ENCODE measurements at places on chromosomes 13 and 19.

GRCh38 chr13:84843368-84843767 lies 955.9 kb downstream of the SLITRK6 start:
- DNase-seq, result no peak

GRCh38 chr19:23409392-23410048 lies 14.2 kb upstream of the ZNF91 start:
- no peak for DNase-seq

DNA sequence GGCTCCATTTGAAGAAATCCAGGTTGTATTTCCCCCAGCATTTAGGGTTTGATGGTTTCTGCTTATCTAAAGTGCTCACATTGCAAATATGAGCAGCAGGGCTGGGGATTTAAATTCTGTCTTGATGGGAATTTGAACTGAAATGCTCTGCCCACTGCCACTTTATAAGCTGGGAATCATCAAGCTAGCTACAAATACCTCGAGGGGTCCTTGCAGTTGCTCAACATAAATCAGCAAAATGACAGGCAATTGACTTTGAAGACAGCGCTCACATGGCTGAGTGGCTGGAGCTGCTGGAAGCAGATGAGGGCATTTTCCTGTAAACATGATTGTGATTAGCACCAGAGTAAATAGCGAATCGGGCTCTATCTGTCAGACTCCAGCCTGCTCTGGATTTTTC lies 39.4 kb upstream of the MEDAG start:
- DNase-seq, result no peak

GRCh38 chr13:48784916-48785548 lies 131.3 kb downstream of the CYSLTR2 start:
- DNase-seq, result no peak

GRCh38 chr19:7460562-7460966 lies 28.3 kb downstream of the PEX11G start:
- no peak for DNase-seq

- DNase-seq, result no peak
Observed at GRCh38 chr19:46076951-46077814, 36.4 kb upstream of the IGFL4 start.

DNA sequence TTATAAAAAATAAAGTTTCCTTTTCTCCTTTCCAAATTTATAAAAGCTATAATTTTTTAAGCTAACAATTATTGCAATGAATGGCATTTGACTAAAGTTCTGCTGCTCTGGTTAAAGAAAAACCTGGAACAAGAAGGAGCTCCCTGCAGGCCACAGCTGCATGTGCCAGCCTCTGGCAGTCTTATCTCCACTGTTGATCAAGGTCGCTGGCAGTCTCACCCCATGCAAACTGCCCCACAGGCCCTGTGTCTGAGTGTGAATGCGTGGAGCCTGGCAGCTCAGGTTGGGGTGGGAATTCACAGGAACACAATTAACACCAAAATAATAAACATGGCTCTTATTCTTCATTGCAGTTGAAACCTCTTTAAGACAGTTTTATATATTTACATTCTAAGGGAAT lies 30.2 kb upstream of the FREM2 start:
- no peak for DNase-seq

Measured in cortex of kidney (tissue), 1 donor.